ENCODE measurements at places on chromosomes 1 and 21.

DNA sequence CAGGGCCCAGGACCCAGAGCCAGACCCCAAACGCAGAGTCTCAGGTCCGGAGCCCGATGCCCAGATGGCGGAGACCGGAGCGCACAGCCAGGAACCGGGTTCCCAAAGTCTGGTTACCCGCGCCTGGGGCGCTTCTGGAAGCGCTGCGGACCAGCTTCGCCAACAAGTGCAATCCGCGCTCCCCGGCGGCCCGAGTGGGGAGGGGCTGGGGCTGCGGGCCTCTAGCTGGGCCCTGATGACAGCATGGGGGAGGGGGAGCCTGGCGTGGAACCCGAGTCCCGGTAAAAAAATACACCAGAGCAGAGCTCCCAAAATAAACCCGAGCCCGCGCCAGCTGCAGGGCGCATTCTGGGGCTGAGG, 494 bp downstream of the NT5C1A start:
- DNase-seq = no peak

GRCh38 chr1:51567653-51568052, 48.6 kb upstream of the EPS15 start:
- peak; percentile 90 for DNase-seq

GRCh38 chr1:156899956-156900718, 6.6 kb downstream of the PEAR1 start:
- DNase-seq = peak; percentile 87

DNA sequence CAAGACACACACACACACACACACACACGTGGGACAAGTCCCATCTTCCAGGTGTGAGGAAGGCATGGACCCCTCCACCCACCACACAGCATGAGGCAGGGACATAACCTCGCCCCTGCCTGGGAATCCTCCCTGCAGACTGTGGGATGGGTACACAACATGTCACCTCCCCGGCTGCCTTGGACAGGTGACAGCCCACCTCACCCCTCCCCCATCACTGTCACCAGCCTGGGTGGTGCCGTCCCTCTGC, 40.7 kb downstream of the AHDC1 start:
- no peak for DNase-seq

DNA sequence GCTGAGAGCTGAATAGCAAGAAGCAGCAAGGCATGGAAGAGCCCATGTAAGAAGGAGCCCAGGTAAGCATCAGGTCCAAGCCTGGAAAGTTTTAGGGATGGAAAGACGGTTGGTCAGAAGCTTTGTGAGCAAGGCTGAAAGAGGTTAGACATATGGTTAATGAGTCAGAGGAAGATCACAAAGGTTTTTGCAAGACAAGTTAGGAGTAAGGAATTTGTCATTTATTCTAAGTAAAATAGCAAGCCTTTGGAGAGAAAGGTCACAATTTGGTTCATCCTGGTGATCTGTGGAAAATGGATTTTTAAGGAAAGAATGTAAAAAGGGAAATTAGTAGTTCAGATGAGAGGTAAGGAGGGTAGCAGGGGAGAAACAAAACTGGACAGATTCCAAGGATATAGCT, 106.7 kb downstream of the DPYD start:
- peak; percentile 27 for DNase-seq

GRCh38 chr1:77687519-77687906, 5.1 kb upstream of the ZZZ3 start:
- peak; percentile 72 for DNase-seq

- DNase-seq = no peak
Observed at GRCh38 chr1:201591981-201592380, 53.1 kb downstream of the NAV1 start.

DNA sequence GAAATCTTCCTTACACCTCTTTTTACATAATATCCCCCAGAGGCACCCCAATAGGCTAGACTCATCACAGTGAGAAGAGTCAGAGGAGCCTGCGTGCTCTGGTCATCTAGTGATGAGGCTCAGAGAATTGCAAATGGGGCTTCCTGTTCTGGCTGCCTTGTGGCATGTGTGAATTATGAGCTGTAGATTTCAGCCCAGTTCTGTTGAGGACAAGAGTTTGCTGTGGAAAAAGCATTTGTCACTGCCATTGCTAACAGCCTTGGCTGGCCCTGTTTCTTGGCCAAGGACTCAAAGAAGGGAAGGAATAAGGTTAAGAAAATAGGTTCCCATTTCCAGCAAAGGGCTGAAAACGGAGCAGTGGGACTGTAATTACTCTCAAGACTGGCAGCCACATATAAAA, 30.7 kb downstream of the MRAP start:
- DNase-seq = no peak

- DNase-seq = no peak
Observed at GRCh38 chr1:12416744-12417143, 186.9 kb downstream of the VPS13D start.

DNA sequence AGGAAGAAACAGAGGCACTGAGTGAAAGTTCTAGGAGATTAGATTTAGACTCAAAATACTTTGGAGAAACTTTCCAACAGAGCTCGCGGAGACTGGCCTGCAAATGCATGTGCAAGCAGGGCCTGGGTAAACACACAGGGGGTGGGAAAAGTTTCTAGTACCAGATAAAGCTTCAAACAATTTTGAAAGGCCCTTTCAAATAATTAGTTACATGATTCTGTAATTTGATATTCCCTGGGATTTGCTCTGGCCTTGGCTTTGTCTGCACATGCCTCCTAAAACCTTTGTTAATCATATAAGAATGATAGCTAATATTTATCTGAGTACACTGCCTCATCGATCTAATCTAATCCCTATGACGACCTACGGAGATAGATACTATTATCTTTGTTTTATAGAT, 31.3 kb downstream of the VTCN1 start:
- DNase-seq = no peak

- DNase-seq = no peak
Observed at GRCh38 chr21:44261675-44262295, at the start of gene DNMT3L. DNMT3L (minus strand) TSS chr21:44261897; CDS start chr21:44261259, 638 bp downstream.

GRCh38 chr1:21801100-21801499, 11.0 kb upstream of the LDLRAD2 start:
- DNase-seq = peak; percentile 31

DNA sequence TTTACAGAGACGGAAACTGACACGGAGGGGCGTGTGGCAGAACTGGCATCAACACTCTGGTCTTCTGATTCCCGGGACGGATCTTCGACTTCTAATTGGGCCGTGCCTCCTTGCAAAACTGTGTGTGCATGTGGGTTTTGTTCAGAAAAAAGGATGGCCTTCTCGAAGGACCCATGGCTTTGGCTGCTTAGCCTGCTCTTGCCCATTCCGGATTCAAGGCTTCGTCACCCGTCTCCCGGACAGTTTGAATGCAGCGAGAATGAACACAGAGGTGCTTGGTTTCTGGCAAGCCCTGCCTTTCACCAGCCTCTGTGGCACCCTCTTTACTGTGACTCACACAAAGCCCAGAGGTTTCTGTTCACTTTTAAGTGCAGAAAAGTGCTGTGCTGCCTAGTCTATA, 120.1 kb downstream of the PRDM2 start:
- DNase-seq = no peak

DNA sequence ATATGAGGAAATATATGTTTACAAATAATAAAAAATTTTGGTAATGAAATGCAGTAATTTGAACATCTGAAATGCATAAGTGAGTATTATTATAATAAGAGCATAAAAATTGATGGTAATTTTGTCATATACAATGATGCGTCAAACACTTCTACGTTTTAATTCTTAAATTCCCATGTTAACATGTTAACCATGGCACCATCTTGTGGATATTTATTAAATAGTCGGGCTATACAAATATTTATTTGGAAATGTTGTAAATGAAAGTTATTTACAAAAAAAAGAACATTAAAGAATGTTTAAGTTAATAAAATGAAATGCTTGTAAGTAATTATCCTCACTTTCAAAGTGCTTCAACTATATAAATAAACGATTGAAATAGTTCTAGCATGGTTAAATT, 57.2 kb upstream of the C1orf185 start:
- peak; percentile 30 for DNase-seq

GRCh38 chr21:45509566-45510465, 32.4 kb downstream of the SLC19A1 start:
- DNase-seq = no peak

GRCh38 chr1:221069178-221069903, 190.1 kb downstream of the HLX start:
- DNase-seq = no peak

DNA sequence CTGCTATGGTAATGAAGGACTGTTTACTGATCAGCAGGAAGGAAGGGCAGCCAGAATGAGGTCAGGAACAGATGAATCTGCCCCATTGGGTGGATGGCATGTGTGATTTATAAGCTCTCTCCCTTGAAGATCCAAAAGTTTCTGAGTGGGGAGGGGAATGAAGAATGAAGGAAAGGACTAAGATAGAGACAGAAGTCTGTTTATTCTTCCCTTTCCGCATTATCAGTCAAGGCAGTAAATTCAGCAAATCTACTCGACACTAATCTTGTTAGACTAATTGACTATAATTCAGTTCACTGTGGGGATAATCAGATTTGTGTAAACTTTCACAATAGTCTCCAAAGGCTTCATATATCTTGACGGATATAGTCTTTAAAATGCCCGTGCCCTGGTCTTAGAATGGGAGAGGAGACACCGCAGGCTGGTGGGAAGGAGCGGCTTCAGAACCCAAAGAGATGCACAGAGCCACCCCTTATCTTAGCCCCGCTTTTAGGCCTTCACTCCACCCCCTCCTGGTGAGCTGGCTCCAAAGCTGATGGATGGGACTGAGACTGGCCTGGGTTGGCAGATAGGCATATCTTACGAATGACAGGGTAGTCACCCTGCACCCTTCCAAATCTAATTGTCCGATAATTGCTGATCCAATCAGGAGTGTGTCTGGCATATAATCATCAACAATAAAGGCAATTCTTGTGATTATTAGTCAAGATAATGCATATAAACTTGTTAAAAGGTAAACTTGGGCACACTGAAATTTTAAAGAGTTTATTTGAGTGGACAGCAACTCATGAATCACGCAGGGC, 76.0 kb upstream of the PPM1J start:
- DNase-seq = no peak

DNA sequence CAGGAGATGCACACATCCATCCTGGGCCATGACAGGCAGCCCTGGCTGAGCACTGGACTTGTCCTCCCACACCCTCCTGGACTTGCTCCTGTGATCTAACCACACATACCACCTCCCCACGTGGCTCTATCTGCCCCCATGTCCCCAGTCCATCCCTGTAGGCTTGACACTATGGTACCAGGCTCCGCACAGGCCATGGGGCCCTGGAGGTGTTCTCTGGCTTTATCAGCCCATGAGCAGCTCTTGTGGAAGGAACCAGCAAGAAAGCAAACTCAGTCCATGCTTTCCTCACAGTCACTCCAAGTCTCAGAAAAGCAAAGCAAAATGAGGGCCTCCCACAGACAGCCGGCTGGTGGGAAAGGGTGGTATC, 61.6 kb downstream of the CD46 start:
- DNase-seq = no peak

- DNase-seq = no peak
Observed at GRCh38 chr1:15826810-15827507, 19.5 kb upstream of the UQCRHL start.

GRCh38 chr1:31936278-31936980, 1.7 kb downstream of the PTP4A2 start:
- peak; percentile 37 for DNase-seq

DNA sequence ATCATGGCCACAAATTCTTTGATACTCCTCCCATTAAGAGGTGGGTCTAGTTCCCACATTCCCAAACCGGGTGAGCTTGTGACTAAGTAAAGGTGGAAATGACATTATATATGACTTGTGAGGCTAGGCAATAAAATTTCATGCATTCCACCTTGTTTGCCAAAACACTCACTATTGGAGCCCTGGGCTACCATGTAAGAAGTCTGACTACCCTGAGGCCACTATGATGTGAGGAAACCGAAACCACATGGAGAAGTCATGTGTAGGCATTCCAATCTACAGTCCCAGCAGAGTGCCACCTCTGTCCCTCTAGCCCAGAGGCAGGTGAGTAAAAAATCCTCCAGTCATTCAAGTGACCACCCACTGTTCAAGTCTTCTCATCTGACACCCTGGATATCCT, 17.9 kb upstream of the SMG7 start:
- DNase-seq = no peak

- peak; percentile 28 for DNase-seq
Observed at GRCh38 chr21:31218830-31219608, 125.0 kb downstream of the TIAM1 start.

- DNase-seq = peak; percentile 41
Observed at GRCh38 chr1:92399076-92399475, 87.6 kb downstream of the GFI1 start.

DNA sequence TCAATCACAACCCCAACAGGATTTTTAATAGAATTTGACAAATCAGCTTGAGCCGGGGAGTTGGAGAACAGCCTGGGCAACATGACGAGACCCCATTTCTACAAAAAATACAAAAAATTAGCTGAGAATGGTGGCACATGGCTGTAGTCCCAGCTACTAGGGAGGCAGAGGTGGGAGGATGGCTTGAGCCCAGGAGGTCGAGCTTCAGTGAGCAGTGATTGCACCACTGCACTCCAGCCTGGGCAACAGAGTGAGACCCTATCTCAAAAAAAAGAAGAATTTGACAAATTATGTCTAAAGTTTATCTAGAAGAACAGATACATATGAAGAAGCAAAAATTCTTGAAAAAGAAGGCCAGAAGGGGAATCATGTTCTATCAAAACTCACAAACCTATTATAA, 43.2 kb downstream of the FRRS1 start:
- DNase-seq = no peak

DNA sequence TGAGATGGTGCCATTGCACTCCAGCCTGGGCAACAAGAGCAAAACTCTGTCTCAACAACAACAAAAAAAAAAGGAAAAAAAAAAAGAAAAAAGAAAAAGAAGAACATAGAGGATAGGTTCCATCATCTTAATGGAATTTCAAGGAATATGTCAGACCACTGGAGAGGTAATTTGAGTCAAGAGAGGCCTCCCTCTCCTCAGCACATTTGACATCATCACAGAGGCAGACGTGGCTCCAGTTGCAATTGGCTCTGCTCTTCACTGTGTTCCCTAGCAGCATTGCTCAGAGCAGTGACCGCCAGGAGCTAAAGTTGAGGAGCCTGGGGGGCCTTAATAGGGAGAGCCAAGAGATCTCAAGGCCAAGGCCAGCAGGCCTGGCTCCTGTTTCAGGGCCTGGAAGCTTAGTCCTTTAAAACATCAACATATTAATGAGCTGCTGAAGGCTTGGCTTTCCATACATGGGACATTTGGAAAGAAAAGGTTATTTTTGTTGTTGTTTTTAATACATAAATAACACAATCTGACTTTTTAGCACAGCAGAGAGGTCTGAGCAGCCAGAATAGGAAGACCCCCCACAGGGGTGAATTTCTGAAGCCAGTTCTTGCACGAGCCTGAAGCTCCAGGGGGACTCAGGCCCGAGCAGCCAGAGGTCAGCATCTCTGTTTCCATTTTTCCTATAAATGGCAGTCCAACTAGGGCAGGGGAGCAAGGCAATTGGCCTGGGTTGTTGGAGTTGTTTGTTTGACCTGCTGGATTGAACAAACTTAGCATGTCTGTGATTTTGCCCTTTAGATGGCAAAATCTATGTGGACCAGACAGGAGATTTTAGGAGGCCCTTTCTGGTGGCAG, 118.3 kb upstream of the FGGY start:
- DNase-seq = peak; percentile 96

- DNase-seq = peak; percentile 48
Observed at GRCh38 chr1:35112668-35113067, 33.5 kb downstream of the ZMYM1 start.

All from choroid plexus epithelial cell (primary cell).